Cortex of kidney (tissue), 1 donor: ENCODE measurements at places on chromosomes 12 and 14.

GRCh38 chr12:115920395-115921183 is 356.9 kb downstream of the MED13L start:
- no peak for DNase-seq

DNA sequence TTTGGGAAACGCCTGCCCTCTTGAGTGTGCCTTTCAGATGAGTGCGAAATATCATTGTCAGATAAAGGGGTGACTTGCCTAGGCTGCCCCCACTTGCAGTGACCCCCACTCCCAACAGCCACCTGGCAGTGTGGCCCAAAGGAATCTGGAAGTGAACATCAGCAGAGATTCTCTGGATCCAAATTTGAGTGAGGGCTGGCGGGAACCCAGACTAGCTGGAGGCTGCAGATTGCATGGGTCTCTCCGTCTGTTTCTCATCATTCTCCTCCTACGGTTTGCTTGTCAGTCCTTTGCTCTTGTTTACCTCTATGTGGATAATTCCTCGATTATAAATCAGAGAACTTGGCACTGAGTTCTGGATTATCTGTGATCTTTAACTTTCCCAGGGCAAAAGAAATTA is 280.8 kb downstream of the ZFP36L1 start:
- no peak for DNase-seq

- no peak for DNase-seq
Observed at GRCh38 chr14:98411154-98411553, 860.8 kb downstream of the BCL11B start.

GRCh38 chr14:100129161-100129589 is 30.3 kb downstream of the DEGS2 start:
- no peak for DNase-seq

DNA sequence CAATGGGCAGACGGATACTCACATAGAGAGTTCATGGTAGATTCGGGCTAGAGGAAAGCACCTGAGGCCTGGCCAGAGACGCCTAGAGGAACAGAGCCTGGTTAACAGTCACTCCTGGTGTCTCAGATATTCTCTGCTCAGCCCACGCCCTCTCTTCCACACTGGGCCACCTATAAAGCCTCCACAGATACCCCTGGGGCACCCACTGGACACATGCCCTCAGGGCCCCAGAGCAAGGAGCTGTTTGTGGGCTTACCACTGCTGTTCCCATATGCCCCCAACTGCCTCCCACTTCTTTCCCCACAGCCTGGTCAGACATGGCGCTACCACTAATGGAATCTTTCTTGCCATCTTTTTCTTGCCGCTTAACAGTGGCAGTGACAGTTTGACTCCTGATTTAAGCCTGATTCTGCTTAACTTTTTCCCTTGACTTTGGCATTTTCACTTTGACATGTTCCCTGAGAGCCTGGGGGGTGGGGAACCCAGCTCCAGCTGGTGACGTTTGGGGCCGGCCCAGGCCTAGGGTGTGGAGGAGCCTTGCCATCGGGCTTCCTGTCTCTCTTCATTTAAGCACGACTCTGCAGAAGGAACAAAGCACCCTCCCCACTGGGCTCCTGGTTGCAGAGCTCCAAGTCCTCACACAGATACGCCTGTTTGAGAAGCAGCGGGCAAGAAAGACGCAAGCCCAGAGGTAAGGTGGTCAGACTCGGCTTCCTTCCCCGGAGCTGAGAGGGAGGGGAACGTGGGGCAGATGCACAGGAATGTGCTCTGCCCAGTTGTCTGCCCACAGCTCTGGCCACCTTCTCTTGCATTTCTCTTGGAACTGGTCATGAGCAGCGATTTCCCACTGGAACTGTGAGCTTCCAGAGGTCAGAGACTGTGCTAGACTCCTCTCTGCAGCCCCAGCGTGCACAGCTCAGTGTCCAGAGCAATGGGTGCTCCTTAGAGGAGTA is at the start of gene CD4:
Gene CD4, plus strand, starts transcription at position 557 of the 953 bp plus-strand sequence. CDS start 10,611 bp downstream, outside the sequence.
- no peak for DNase-seq
